ENCODE measurements at places on chromosomes 11 and 22.

DNA sequence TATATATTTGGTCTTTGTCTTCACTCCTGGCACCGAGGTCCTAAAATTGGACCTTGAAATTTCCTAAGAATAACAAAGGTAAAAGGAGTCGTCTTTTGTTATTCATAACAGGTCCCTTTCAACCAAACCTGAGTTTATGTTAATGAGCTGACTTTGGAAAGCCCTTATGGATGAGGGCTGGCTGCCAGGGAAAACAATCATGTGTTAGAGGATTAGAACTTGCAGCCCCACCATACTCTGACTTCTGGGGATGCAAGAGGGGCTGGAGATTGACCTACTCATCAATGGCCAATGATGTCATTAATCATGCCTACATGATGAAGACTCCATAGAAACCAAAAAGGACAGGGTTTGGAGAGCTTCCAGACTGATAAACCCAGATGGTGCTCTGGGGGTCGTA is 118.9 kb downstream of the MRTFA start:
- DNase-seq: no peak

DNA sequence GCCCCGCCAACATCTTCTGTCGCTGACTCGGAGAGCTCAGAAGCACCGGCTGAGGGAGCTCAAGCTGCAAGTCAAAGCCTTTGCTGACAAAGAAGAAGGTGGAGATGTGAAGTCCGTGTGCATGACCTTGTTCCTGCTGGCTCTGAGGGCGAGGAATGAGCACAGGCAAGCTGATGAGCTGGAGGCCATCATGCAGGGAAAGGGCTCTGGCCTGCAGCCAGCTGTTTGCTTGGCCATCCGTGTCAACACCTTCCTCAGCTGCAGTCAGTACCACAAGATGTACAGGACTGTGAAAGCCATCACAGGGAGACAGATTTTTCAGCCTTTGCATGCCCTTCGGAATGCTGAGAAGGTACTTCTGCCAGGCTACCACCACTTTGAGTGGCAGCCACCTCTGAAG is 6.7 kb downstream of the RAG1 start:
- no peak for DNase-seq

- no peak for DNase-seq
These were observed 12.3 kb downstream of the PRR33 start for GRCh38 chr11:1879342-1879940.

DNA sequence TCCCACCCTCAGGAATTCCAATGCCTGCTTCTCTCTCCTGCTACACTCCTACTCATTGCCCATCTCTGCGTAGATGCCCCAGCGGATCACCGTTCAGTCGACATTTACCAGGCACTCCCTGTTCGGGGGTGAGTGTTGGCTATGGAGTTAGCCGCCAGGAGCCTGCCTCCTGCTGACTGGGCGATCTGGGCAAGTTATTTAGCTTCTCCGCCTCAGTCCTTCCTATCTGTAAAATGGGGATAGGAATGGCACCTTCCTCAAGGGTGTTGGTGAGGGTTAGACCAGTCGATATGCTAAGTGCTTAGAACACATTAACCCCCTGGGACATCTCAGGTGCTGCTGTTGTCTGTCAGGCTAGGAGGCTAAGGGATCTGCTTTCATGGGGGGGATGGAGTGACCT is 30.9 kb downstream of the FADD start:
- no peak for DNase-seq

DNA sequence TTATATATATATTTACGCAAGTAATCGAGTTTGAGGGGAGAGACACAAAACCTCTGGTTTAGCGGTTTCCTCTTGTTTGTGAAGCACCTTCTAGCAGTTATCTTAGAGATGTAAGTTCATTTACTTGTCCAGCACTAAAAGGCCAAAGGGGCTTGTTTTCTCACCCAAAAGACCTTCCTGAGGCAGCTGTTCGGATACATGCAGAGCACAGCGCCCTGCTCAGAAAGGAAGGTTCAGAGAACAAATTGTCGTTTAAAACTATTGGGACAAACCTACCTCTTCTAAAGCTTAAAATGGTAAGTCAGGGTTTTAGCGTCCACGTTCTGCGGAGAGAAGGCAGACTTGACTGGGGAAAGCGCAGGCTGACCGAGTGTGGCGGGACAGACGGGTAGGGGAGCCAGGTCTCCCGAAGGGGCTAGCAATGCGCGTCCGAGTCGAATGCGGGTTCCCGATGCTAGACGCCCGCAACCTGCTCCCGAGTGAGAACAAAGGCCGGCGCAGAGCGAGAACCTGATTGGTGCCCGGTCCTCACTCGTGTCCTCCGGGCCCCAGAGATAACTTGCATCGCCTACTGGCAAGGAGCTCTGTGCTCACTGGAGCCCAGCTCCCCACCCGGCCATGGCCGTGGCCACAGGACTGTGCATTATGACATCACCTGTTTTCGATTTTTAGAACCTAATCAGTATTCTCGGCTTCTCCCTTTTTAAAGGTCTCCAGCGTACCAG is 1.0 kb upstream of the SESN3 start:
- DNase-seq: peak; percentile 66

GRCh38 chr11:78961937-78962701 is 387.5 kb upstream of the NARS2 start:
- no peak for DNase-seq

DNA sequence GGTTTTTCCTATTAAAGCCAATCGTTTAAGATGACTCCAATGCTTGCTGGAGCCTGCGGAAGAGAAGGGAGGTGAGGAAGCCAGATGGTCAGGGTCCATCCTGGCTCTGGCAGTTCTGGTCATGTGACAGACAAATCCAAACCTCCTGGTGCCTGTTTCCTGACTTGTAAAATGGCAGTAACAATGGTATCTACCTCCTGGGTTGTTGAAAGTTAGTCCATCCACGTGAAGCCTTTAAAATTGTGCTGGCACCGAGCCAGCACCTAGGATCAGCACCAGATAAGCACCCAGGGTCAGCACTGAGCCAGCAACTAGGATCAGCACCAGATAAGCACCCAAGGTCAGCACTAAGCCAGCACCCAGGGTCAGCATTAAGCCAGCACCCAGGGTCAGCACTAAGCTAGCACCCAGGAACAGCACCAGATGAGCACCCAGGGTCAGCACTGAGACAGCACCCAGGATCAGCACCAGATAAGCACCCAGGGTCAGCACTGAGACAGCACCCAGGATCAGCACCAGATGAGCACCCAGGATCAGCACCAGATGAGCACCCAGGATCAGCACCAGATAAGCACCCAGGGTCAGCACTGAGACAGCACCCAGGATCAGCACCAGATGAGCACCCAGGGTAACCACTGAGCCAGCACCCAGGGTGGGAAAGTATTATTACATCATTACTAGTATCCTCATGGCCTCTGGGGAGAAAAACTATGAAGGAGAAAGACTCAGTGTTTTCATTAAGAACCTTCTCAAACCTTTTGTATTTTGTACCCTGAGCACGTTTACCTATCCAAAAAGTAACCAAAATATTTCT is 17.2 kb downstream of the KIAA0930 start:
- no peak for DNase-seq

- DNase-seq: no peak
These were observed 20.2 kb upstream of the C11orf96 start for GRCh38 chr11:43922295-43922648.

DNA sequence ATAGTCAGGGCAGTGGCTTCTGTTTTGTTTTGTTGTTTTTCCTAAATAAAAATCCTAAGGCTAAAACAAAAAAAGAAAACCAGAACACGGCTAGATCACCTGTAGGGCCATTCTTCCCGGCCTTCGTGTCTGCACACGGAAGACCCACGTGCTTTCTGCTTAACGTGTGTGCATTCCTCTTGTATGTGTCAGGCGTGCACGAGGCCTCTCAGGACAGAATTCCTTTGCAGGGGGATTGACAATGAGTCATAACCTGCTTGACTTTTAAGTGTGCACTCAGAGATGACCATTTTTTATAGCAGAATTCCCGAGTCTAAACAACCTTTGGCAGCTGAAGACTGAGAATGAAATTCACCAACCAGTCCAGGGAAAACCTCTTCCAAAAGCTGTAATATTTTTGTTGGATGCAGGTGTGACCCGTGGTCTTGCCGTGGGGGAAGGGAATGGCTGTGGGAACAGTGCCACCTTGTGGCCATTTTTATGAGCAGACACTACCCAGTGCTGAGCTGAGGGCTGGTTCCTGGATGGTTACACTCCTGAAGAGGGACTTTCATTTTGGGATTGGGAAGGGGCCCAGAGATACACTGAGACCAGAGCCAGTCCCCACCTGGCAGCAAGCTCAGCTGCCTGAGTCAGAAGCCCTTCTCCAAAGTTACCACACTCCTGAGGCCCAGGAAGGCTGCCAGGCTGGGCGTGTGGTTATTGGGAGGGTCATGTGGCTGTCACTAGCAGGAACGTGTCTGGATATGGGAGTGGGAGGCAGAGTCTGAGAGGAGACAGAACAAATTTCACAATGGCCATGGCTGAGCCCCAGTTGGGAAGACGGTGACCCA is 35.7 kb upstream of the DKK3 start:
- peak; percentile 28 for DNase-seq

DNA sequence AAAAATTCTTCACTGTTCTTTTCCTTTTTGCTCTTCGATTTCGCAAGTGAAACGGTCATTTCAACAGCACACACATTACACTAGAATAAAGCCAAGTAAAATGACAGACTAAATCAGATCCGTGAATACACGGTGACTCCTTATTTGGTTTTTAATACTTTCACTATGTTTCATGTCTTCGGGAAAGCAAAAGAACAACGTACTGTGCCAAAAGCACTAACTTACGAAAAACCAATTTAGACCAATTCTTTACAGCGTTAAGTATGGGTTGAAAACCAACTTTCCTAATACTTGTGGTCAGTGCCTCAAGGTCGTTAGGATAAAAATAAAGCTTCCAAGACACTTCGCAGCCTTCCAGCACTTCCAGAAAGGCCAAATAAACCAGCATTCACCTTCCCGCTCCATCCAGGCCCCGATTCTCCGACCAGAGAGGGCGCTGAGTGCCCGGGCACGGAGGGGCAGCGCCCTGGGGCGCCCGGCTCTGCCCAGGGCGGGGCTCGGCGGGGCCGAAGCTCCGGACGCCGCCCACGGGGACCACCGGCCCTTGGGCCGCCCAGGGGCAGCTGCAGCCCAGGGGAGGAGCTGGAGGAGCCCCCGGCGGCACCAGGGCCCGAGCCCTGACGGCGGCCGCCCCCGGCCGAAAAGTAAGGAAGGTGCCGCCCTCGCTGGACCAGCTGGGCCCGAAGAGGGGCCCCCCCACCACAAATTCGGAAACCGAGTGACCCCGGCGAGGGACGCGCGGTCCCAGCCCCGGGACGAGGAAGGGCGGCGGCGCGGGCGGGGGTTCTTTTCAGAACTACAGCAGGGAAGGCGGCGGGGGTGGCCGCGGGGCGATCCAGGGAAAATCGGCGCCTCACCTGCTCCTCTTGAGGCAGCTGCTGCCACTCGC is 499 bp downstream of the ATL3 start:
- DNase-seq: peak; percentile 70

- no peak for DNase-seq
These were observed 131.2 kb upstream of the ARHGAP42 start for GRCh38 chr11:100555931-100556330.

GRCh38 chr11:122127020-122127419 is 11.0 kb upstream of the BLID start:
- no peak for DNase-seq

- no peak for DNase-seq
These were observed 3.5 kb downstream of the HTR3B start for GRCh38 chr11:113908098-113908497.

DNA sequence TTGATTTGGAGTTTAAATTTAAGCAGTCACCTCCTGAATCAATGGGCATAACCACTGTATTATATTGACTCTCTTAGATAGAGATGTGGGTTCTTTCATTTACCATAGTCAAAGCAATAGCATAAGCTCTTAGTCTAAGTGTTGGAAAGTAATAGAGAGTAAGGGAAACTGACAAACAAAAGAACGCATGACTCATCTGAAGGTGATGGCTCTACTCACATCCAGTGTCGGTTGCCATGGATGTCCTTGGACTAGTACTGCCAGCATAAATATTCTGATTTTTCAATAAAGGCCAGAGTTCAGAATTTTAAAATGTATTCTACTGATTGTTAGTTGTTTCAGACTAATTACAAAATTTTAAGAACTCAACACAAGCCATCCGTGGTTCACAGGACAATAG is 444.9 kb upstream of the DDI1 start:
- DNase-seq: no peak

DNA sequence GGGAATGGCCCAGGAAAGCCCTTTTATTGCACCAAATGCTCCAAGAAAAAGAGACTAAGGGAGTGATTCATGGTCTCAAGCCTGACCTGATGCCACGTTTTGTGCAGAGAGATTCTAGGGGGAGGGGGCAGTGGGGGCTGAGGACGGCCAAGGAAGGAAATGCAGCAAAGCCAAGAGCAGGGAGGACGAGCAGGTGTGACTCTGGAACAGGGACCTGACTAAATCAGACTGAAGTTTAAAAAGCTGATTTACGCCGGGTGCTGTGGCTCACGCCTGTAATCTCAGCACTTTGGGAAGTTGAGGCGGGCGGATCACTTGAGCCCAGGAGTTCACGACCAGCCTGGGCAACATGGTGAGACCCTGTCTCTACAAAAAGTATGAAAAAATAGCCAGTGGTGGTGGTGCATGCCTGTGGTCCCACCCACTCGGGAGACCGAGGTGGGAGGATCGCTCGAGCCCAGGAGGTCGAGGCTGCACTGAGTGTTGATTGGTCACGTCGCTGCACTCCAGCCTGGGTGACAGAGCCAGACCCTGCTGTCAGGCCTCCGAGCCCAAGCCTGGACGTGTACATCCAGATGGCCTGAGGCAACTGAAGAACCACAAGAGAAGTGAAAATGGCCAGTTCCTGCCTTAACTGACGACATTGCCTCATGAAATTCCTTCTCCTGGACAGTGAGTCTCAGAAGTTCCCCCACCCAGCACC is 10.8 kb upstream of the IFITM3 start:
- peak; percentile 42 for DNase-seq

GRCh38 chr11:29318134-29318845 is 698.5 kb downstream of the KCNA4 start:
- no peak for DNase-seq
